ELR (cell line): ENCODE measurements at places on chromosomes 11 and 22.

GRCh38 chr22:35023692-35024363 is 42.1 kb upstream of the ISX start:
- peak; percentile 8 for DNase-seq

DNA sequence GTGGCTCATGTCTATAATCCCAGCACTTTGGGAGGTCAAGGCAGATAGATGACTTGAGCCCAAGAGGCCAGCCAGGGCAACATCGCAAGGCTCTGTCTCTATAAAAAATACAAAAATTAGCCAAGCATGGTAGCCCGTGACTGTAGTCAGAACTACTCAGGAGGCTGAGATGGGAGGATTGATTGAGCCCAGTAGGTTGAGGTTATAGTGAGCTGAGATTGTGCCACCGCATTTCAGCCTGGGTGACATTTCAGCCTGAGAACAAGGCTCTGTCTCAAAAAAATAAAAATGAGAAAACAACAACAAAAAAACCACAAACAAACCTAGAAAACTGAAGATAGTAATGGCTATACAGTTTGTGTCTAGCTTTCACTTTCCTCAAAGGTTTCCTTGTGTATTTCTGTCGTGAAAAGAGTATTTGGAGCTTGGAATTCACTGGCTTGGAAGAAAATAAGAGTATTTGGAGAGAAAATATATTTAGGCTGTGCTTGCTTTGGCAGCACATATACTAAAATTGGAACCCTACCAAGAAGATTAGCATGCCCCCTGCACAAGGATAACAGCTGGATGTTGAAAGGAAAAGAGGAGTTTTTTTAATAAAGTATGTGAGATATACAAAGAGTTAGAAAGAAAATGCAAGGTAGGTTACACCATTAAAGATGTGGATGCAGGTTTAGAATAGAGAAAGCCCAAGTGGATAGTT is 3.9 kb upstream of the BIRC3 start:
- DNase-seq = no peak

- DNase-seq = no peak
Measured at GRCh38 chr11:28727254-28727653, 619.1 kb downstream of the METTL15 start.

DNA sequence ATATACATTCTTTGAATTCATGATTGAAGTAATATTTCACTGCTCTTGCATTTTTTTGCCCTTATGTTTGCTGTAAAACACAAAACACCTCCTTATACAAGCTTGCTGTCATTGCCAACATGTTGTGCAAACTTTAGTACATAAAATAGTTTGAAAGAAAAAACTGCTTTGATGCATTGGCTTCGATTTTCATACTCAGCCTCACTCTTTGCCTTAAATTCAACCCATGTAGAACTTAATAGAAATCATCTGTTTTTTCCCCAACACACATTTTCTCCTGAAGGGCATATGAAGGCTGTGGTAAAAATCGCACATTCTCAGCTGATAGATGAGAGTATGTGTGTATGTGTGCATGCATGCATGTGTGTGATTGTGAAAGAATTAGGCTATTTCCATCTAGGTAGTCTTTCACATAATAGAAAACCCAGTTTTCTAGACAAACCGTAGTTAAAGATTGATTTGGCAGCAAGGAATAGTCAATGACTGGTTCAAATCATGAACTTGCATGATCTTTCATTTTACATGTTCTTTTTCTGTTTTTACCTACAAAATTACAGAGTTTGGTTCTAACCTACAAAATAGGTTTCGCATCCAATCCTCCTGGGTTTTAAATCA is 72.8 kb upstream of the MTMR2 start:
- no peak for DNase-seq

GRCh38 chr11:5922749-5923426 is 19.2 kb upstream of the OR56A3 start:
- peak; percentile 42 for DNase-seq

- DNase-seq = peak; percentile 55
Measured at GRCh38 chr11:7196396-7197146, 55.1 kb upstream of the SYT9 start.

- peak; percentile 25 for DNase-seq
Measured at GRCh38 chr11:18706330-18707243, 8.0 kb downstream of the TMEM86A start.

DNA sequence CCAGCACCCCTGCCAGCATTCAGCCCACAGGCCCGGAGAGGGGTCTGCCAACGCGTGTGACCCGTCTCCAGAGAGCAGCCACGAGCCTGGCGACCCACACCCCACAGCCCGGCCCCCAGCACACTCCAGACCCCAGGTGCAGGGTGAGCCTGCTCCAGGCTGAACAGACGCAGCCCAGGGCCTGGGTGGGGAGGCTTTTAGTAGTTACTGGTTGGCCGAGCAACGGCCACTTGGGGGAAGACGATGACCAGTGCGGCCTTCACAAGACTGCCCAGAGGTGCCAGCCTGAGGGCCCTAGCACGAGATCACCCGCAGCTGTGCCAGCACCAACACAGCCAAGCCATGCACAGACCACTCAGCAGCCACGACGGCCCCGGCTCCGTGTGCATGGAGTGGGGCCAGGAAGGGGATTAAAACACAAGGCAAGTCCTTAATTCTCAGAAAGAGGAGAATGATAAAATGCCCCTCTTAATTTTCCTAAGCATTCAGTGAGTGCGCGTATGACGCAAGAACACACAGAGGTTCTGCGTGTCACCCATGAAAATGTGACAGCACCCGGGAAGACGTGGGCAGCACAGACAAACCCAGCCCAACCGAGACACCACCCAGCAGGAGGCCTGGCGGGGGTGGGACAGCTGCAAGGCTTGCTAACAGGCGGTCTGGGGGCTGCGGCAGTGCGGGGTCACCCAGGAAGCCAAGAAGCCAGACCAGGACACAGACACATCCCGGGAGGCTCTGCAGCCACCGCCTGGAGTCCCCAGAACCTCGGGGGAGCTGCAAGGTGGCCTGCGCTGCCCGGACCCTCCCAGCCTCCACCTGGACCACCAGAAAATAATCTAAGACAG is 47.6 kb downstream of the BRD1 start:
- DNase-seq = no peak

GRCh38 chr11:110490886-110491285 is 61.1 kb downstream of the FDX1 start:
- DNase-seq = peak; percentile 58

- DNase-seq = no peak
Measured at GRCh38 chr11:126465573-126466188, 110.2 kb downstream of the ST3GAL4 start.

DNA sequence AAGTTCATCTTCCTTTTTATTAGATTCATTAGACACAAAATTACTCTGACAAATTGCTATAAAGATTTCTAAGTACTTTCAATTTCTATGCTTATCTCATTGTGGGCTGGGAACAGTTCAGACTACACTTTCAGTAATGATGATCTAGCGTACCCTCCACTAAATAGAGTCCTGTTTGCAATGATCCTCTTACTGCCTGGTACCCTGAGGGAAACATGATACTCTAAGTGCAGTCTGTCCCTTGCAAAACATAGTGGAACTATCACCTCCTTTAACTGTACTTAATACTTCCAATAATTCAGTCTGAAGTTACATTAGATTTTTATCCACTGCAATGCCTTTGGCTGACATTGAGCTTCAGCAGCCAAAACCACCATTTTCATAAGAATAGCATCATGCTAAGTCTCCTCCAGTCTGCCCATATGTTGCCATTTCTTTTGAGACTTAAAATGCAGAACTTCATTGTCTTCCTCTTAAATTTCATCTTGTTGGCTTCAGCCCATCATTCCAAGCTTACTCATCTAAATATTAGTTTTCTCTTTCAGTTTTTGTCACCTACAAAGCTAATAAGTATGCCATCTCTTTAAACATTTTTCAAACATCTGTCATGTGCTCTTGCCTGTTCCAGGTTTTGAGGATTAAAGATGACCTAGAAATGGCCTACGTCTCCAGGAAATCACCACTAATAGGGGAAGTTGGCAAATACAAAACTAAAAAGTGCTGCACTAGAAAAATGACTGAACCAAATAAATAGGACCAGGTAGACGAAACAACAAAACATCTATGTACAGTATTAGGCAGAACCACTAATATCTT is 55.5 kb downstream of the PAK1 start:
- DNase-seq = no peak

DNA sequence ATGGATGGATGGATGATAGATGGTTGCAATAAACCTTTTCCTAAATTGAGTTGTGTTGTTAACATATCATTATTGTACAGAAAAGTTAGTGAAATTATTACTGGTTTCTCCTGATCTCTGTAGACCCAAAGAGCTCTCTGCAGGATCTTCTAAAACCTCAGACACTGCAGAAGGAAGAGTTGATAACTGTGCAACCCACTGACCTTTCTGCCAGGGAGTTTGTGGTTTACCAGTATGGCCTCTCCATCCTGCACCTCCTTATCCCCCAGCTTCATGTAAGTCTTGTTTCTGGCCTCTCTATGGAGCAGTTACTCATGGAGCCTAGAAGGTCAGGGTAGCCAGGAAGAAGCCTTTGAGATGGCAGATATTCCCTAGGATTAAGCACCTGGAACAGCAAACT is 45.6 kb downstream of the BTG4 start:
- DNase-seq = no peak

DNA sequence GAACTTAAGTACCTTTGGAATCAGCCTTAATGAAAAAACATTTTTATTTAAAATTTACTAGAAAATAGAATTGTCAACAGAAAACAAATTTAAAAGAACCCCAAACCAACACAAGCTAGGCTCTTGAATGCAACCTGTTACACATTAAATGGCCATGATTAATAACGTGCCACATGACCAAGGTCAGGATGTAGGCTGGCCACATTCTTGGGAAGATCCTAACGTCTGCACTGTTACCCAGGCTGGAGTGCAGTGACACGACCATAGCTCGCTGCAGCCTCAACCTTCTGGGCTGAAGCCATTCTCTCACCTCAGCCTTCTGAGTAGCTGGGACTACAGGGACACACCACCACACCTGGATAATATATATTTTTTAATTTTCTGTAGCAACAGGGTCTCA is 126.4 kb upstream of the APOA1 start:
- peak; percentile 22 for DNase-seq

- DNase-seq = no peak
Measured at GRCh38 chr11:133156986-133157745, 375.1 kb downstream of the OPCML start.

GRCh38 chr11:117790279-117790678 is 6.7 kb downstream of the DSCAML1 start:
- DNase-seq = no peak

DNA sequence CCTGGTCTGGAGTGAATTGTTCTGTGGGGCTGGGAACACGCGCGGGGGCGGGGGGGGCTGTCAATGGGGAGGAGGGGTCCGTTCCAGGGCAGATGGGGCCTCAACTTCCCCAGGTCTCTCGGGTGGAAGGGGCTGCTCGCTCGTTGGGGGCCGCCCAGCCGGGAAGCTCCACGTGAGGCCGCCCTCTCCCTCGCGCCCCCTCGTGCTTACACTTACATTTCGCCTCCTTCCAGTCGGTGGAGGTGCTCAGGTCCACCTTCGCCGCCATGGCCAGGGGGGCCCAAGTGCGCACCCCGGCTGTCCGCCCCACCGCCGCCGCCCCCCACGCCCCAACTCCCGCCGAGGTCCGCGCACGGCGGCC is 452 bp downstream of the MACROD1 start:
- peak; percentile 50 for DNase-seq

- DNase-seq = no peak
Measured at GRCh38 chr11:111362887-111363411, 16.1 kb downstream of the POU2AF1 start.

- peak; percentile 90 for DNase-seq
Measured at GRCh38 chr22:39493759-39494158, 8.3 kb upstream of the MIEF1 start.

DNA sequence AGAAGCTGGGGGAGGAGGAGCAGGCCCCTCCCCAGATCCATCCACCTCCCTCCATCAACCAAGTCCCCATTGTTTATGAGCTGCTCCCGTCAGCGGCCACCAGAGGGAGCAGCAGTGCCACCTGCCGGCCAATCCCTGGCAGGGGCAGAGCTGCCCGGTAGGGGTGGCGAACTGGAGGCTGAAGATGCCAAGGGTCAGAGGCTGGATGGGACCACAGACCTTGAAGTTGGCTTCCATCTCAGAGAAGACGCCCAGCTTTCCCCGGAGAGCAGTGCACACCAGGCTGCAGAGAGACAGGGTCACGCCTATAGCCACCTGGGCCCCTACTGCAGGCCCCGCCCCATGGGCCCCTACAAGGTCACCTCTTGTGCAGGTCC is 3.6 kb downstream of the FIBP start:
- peak; percentile 77 for DNase-seq

GRCh38 chr11:68992743-68993255 is 12.0 kb upstream of the MRGPRD start:
- DNase-seq = no peak

DNA sequence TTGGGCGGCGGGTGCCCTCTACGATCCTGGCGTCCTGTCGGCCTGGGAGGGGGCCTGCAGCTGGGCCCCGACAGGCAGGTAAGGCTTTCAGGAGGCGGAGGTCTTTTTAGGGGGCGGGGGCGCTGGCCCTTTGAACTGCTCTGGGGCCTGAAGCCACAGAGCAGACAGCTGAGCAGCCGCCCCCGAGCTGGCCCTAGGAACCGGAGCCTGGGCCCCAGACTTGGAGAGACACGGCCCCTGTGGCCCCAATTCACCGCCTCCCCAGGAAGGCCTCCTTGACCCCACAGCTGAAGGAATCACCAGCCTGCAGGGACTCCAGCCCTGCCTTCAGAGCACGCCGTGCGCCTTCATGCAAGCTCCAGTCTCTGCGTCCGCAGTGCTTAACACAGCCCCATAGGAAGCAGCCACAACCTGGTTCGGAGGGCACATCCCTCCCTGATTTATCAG is 618 bp upstream of the CERK start:
- DNase-seq = peak; percentile 68

GRCh38 chr11:133570376-133570775 is 38.1 kb upstream of the OPCML start:
- DNase-seq = no peak

DNA sequence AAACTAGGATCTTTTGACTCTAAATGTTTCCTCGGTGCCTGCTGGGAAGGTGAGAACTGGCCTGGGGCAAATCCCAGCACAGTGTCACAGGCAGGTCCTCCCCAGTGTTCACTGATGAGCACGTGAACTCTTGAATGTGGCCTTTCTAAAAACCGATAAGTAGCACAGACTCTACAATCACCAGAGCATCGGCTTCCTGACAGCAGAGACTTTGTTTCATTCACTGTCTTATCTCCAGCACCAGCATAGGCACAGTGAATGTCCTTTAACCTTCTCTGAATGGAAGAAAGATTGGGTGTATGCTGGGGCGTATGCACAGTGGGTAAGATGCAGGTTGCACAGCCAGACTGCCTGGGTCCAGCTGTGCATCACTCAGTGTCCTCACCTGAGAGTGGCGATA is 59.3 kb upstream of the EIF3D start:
- no peak for DNase-seq

DNA sequence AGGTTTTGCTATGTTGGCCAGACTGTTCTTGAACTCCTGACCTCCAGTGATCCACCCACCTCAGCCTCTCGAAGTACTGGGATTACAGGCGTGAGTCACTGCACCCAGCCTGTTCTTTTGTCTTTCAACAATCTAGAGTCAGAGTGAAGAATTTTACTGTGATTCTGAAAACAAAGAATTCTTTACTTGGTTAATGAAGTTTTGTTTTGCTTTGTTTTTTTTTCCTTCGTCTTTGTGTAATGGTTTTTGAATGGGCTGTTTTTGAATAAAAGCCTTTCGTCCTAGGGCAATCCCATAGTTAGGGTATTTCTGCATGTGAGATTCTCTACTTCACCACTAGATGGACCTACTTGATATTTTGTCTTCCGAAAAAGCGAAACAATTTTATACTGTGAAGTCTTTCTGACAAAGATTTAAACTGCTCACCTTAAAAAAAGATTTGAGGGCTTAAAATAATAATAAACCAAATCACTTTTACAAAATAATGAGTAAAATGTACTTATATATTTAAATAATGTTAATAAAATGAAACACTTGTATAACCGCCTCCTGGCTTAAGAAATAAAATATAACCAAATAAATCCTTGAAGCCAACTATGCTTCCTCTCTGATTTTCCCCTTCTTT is 43.4 kb upstream of the SC5D start:
- peak; percentile 55 for DNase-seq
